EH (cell line): ENCODE measurements at places on chromosomes 7 and 10.

DNA sequence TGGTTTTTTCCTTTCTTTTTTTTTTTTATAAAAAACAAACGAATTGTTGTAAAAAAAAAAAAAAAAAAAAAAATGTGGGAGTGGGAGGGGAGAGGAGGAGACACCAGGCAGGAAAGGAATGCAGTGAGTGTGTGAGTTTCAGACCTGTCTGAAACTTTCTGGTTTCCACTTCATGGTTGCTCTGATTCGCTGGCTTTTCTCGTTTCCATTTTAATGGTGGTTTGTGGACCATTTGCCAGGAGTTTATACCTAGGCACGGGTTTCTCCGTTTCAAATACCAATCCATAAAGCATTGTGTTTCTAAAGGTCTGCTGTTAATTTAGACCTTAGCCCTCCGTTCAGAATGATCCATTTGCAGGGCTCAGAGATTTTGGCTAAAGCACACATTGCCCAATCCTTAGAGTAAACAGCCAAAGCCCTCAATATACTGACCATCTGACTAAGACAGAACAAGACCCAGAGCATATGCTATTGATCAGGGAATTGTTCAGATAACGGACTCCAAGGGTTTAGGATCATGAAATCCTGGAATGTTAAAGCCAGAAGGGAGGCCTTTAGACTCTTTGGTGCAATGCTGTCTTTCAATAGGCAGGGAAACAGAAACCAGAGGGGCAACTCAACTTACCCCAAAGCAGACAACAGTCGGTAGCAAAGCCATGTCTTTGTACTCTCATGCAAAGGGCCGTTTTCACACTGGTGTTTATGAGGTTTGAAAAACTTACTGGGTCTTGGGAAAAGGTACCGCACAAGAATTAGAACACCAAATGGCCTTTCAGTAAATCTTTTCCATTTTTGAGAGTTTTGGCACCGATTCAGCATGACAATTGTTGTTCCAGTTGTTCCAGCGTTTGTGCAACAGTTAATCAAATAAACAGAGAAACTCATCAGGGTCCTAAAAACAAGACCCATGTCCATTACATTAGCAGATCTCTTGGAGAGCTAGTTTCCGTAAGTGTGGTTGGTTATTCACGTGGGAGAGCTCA is 94.3 kb upstream of the AGBL3 start:
- peak; percentile 52 for DNase-seq

DNA sequence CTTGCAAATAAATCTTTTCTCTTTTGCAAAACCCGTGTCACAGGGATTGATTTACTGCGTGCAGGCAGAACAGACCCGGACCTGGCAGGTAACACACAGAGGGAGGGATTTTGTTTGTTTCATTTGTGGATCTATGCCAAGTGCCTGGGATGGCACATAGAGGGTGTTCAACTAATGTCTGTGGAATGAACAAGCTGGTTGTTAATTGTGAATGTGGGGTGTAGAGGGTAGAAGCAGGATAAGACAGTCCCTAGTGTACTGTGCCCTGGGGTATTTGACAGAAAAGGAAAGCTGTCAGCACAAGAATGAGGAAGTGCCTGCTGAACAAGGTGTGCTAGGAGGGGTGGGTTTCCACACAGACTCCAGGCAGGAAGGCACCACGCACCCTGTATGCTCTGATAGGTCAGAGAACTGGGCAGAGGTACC is 331.8 kb downstream of the CALN1 start:
- no peak for DNase-seq

GRCh38 chr10:76035206-76036110 is 604.0 kb downstream of the LRMDA start:
- DNase-seq = no peak

DNA sequence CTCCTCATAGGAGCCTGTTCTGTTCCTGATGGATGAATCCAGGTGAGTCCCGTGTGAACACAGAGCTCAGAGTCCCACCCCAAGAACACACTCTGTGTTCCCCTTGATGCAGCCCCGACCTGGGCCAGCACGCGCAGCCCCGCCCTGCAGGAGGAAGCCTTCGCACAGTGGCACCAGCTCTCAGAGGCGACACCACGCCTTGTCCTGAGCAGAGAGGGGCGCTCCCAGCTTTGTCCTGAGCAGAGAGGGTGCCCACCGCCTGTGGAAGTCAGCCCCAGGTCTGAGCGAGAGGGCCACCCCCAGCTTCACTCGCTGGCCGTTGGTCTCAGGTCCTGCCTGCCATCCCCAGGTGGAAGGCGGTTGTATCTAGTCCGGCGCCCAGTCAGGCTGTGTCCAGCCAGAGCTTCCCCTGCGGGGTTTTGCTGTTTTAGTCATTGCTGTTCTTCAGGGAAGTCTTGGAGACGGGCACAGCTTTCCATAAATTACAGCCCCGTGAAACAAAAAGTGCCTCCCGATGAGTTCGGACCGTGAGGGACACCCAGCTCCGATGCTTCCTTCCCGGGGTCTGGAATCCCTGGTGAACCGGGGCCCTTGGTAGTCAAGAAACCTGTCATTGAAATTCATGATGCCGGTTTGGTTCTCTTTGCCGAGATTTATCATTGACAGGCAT is 43.6 kb downstream of the NKX6-2 start:
- DNase-seq = no peak

DNA sequence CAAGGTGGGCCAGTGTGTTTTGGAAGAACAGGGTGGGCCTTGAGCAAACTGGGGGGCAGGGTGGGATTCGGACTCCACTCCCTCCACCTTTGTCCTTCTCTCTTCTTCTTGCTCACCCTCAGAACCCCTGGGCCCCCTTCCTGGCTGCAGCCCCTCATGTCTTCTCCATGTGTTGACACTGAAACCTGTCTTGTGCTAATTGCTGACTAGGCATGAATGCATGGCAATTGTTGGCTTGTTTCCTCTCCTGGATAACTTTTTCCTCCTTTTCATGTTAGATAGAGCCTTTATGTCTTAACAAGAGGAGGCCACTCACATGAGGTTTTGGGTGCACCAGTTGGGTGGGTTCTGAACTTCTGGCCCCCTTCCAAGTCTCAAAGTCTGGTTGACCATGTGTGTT is 181.6 kb upstream of the MKI67 start:
- DNase-seq = no peak

GRCh38 chr10:13961097-13961496 is 369.6 kb downstream of the FRMD4A start:
- peak; percentile 98 for DNase-seq

- no peak for DNase-seq
These were observed 64.3 kb upstream of the NRP1 start for GRCh38 chr10:33398796-33399195.

DNA sequence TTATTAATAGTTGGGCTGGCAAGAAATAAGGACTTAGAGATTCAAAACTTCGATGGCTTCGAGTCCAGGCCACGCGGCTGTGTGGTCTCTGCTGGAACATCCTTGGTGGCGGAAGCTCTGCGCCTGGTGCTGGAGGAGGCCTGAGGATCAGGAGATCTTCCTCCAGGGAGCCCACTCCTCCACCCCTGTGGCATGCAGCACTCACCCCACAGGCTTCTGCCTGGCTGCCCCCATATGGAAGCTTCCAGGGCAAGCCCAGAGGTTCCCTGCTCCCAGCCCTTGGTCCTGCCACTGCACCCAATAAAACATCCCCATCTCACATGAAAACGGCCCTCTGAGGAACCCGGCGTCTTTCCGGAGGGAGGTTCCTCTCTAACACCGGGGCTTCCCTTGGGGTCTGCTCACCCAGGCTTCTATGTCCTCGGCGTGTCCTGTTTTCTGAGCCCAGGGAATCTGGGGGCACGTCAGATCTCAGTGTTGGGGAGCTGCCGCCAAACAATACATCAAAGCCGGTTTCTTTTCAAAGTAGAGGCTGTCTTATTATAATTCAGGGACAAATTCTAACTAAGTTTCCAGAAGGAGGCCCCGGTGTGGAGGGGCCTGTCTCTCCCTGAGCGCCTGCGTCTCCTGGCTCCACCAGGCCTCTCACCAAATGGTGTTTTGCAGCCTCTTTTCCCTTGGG is 32.4 kb downstream of the CALML3 start:
- no peak for DNase-seq

DNA sequence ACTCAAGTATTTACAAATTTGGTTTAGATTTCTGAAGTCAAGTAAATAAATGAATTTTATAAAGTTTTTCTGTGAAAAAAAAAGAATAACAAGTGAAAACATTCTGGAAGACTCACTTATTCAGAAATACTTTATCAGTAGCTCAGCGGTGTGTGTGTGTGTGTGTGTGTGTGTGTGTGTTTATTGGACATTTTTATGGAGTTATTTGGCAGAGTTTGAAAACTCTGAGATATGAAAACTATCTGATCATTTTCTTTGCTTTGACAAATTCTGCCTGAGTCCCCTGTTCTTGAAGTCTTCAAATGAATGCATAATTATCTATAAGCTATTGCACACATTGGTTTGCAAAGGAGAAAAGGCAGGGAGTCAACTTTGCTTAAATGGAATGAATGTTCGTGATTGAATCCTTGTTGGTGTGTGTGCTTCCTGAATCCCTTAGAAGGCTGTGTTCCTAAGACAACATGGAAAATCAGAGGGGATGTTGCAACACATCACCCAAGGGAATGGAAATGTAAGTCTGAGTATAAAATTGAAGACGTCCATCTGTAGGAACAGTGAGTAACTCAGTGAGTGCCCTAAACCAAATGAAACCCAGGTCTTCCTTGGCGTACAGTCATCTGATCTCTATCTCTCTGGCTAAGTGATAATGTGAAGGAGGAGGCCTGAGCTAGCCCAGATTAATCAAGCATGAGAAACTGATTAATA is 160.9 kb downstream of the REEP3 start:
- DNase-seq = peak; percentile 97
